ENCODE measurements at places on chromosomes 7 and 10.

DNA sequence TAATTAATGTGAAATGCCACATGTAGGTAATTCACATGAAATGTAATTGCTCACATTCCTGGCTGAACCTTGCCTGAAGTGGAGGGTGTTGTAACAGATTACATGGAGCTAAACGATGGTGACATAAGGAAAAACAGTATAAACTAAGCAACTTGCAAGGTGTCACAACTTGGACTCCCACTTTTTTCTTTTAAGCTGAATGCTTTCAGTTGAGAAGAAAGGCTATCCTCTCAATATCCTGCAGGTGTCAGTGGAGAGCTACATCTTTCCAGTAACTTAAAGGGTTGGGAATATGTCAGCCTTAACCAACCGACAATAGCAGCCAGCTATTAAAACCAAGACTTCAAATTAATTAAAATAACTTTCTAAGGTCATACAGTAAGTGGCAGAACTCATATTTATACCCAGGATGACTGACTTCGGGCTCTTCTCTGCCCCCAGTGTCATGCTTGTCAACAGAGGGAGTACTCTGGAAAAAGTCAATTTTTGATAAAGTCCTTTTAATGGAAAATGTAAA, 33.7 kb downstream of the NRBF2 start:
- DNase-seq: no peak

DNA sequence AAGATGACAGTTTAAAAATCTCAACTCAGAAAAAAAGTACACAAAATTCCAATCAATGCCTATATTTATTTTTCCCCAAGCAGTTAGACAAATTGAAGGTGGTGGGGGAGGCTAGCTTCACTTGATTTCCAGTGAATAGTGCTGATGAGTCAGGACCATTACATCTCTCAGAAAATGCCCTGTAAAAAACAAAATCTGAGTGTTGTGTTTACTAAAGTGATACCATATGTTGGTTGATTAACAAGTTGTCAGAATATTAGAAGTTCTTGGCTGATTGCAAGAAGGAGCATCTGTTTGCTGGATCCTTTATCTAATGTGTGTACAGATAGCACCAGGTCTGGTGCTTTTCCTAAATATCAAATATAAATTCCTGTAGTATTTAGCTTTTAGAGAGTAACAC, 31.3 kb upstream of the KIAA1217 start:
- no peak for DNase-seq

DNA sequence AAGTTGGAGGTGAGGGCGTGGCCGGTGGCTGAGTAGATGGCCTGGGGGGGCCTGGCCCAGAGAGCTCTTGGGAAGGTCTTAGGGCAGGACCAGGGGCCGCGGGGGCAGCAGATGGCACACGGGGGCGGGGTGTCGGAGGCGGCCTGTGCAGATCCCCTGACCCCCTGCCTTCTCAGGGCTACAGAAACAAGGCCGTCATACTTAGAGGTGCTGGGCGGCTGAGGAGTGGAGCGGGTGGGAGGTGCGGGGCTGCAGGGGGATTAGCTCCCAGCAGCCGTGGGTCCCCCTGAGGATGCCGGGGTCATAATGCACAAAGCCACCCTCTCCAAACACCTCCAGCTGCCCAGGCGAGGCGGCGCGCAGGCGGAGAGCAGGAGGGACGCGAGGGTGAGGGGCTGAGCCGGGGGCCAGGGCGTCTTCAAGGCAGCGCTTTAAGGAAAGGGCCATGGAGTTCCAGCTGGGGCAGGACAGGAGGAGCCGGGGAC, 40.4 kb upstream of the ZNF32 start:
- DNase-seq: no peak

DNA sequence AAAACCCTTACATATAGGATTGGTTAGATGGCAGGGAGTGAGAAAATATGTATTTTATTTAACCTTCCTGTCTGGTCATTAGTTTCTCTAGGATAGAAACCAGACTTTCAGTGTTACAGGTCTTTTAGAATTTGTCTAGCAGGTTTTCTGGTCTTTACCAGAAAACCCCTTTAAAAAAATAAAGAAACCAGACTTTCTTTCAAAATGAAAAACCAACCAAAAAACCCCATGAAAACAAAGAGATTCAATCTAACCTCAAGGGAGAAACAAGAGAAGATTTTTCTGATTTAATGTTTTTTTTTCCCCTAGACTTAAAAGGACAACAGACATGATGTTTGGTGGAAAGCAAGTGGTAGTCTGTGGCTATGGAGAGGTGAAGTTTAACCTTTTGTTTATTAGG, 28.7 kb upstream of the STRIP2 start:
- no peak for DNase-seq

All from activated CD8-positive, alpha-beta memory T cell treated with anti-CD3 and anti-CD28 coated beads for 1 hour (primary cell).